Amniotic stem cell (primary cell): ENCODE measurements at places on chromosomes 1 and 21.

GRCh38 chr1:45608175-45609156, 15.4 kb downstream of the CCDC17 start:
- no peak for DNase-seq

GRCh38 chr21:46051379-46051770, 46.5 kb upstream of the COL6A2 start:
- DNase-seq: no peak

GRCh38 chr21:36750576-36750959, 51.7 kb downstream of the SIM2 start:
- DNase-seq: no peak

- DNase-seq: no peak
Observed at GRCh38 chr1:42456754-42457089, 379 bp downstream of the PPCS start.

- DNase-seq: no peak
Observed at GRCh38 chr1:76138217-76138616, 63.7 kb downstream of the ST6GALNAC3 start.

DNA sequence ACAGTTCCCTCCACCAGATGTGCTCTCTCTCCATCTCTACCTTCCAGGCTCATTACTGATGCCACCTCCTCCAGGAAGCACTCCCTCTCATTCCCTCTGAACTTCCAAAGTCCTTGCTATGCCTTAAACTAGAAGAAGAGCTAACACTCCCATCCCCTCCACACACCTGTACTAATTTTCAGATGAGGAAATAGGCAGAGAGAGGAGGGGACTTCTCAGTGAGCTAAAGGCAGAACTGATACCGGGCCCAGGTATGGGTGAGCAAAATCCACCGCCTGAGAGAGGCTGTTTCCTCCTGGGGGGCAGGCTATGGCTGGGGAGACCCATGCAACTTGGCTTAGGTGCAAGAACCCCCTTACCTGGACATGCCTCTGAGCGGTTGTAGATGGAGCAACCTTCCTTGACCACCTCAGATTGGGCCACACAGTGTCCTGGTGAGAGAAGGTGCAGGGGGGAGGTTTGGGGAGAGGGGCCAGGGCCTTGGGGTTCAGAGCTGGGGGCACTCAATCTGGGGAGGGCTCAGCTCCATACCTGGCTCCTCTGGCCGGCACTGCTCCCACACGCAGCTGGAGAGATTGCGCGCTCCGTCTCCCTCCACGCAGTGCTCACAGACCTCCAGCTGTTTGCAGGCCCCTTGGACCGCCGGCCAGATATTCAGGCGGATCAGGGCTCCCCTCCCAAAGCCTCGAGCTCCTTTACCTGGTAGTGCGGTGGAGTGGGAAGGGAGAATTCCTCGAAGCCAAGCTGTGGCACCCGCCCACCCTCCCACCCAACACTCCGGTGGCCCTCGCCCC, 967 bp downstream of the CD164L2 start:
- no peak for DNase-seq

- DNase-seq: no peak
Observed at GRCh38 chr1:167790117-167790516, 68.3 kb downstream of the MPZL1 start.

DNA sequence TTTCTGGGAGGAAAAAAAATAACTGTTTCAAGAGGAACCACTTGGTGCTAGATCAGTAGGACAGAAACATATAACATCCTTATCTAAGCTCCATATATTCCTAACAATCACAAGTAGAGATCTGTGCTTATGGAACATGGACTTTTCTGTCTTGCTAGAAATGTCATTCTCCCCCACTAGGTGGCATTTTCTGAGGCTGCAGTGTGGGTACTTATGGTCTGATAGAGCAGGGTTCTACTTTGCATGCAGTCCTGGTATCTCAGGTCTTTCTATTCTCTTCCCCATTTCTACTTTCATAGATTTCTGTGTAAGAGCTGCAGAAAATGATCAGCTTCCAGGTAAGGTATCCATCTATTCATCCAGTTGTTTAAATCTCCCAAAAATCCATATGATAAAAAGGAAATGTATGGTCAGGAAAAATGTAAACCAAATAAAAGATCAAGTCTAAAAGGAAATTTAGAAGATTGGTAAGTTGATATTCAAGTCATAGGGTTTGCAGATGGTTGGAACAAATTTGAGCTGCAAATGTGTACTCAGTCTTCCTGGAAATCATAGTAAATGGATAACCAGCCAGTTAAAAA, 1.5 kb downstream of the ZNF684 start:
- DNase-seq: peak; percentile 3

GRCh38 chr1:26125382-26125781, 13.8 kb downstream of the PDIK1L start:
- DNase-seq: no peak

DNA sequence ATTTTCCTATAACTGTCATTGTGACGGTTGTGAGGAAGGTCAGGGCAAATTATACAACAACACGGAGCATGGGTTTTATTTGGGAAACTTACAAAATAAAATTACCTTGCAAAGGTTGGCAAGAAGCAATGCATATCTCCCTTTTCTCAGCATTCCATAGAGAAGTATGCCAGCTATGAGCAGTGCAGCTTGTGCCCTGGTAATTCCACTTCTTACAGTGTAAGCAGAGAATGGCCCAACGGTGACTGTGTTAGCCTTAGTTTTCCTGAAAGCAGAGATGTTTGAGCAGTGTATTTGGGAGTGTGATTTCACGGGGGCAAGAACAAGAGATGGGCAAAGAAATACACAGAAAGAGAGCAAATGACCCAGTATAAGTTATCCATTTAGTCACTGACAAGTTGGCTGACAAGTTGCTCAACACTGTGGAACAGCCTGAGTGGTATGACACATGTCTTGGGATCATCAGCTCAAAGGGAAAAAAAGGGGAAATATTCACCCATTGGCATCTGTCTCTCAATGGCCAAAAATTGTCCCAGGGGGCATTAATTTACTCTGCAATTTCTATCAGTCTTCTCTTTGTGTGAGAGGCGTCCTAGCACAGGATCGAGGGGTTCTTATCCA, 210.9 kb upstream of the NRIP1 start:
- no peak for DNase-seq

- no peak for DNase-seq
Observed at GRCh38 chr1:19922015-19922688, 1.3 kb downstream of the PLA2G2E start.

- DNase-seq: no peak
Observed at GRCh38 chr1:90753556-90753955, 36.5 kb upstream of the BARHL2 start.

DNA sequence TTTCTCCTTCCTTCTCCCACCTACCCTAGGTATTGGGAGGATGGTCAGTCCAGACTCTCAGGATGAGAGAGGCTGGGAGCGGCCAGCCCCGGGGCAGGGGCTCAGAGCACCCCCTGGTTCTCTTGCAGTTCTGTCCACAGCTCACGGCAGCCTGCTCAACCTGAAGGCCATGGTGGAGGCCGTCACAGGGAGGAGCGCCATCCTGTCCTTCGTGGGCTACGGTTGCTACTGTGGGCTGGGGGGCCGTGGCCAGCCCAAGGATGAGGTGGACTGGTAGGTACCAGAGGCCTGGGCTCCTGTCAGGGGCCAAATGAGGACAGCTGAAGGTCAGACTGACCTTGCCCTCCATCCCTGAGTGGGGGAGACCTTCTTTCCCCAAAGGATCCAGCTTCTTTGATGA, 4.2 kb downstream of the PLA2G2F start:
- DNase-seq: no peak

GRCh38 chr1:207691841-207692240, 46.9 kb downstream of the CR1L start:
- DNase-seq: peak; percentile 35

DNA sequence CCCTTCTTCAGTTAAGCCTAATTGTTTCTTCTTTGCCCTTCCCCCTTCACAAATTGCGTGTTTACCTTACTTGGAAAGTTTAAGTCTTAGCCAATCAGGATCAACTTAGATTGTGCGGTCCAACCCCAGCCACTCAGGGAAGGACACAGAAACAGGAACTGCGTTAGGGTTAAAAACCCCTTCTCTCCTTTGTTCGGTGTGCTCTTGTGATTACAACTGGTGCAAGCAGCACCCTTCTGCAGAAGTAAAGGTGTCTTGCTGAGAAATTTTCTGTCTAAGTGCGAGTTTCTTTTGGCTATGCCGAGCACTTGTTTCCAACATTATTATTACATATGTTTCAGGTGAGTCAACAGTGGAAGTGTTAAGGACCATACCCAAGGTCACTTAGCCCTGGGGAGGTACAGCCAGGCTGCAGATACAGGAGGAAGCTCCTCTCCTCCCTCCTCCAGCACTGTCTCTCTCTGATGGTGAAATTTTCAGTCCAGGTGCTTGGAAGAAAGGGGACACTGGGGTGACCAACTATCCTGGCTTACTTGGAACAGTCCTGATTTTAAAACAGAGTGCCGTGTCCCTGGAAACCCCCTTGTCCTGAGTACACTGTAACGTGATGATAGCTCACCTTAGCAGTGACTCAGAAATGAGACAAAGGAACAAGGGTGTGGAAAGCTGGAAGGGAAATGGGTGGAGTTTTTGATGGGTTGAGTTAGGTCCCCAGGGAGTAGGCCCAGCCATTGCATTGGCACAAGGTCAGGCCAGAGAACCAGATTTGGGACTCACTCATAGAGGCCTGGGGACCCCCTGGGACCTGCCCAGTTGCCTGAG, 68.7 kb upstream of the KLHDC7A start:
- DNase-seq: no peak
